T-cell (primary cell): ENCODE measurements at places on chromosomes 1 and 21.

- DNase-seq: no peak
These were observed 86.2 kb downstream of the NGF start for GRCh38 chr1:115251856-115252255.

DNA sequence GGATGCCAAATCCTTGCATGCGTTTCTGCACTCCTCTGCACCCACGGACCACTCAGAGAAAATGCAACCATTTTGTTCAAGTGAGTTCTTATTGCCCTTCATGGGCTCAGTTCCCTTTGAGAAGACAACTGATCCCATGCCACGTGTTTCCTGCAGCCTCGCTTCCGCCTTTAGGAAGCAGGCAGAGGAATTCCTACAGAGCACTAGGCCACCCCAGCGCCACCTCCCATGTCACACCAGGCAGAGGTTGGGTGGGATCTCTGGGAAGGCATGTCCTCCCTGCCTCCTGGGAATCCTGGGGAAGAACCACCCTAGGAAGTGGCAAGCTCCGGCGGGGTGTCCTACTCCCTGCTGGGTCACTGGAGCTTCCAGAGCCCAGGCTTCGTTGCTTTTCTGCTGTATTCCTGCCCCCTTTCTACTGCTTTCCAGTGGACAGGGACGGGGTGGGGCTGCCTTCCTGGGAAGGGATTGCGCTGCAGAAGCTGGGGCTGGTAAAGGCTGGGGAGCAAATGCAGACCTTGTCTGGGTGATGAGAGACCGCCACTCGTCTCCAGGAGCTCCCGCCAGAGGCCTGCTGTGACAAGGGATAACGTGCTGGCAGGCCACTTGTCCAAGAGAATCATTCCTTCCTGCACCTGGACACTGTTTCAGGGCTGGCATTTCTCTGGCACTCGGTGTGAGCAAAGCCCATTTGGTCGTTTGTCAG is 478.2 kb upstream of the VAMP3 start:
- no peak for DNase-seq

GRCh38 chr21:21997390-21998333 is 999.5 kb downstream of the NCAM2 start:
- no peak for DNase-seq

- DNase-seq: no peak
These were observed 569.6 kb upstream of the ADGRL2 start for GRCh38 chr1:81230983-81231728.

GRCh38 chr1:156291226-156292061 is 4.0 kb downstream of the GLMP start:
- DNase-seq: no peak

DNA sequence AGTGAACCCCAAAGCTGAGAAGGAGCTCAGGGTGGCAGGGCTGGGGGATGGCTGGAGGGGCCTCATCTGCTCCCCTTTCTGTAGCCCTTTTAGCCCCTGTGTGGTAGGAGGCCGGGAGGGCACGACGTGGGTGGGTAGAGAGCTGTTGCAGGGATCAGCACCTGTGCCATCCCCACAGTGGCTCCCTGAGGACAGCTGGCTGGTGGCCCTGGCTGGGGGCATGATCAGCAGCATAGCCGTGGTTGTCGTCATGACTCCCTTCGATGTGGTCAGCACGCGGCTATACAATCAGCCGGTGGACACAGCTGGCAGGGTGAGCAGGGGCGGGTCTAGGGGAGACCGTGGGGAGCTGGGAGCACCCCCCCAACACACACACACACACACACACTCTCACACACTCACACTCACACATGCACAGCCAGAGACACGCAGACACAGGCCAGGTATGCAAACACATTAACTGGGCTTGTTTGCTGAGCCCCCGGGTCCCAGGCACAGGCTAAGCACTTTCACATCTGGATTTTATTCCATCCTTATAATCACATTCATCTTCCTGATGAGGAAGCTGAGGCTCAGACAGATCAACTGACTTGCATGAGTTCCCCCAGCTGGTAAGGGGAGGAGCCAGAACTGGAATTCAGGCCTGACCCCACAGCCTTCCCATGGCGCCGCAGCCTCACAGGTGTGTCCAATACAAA is 2.5 kb downstream of the SLC25A34 start:
- no peak for DNase-seq

DNA sequence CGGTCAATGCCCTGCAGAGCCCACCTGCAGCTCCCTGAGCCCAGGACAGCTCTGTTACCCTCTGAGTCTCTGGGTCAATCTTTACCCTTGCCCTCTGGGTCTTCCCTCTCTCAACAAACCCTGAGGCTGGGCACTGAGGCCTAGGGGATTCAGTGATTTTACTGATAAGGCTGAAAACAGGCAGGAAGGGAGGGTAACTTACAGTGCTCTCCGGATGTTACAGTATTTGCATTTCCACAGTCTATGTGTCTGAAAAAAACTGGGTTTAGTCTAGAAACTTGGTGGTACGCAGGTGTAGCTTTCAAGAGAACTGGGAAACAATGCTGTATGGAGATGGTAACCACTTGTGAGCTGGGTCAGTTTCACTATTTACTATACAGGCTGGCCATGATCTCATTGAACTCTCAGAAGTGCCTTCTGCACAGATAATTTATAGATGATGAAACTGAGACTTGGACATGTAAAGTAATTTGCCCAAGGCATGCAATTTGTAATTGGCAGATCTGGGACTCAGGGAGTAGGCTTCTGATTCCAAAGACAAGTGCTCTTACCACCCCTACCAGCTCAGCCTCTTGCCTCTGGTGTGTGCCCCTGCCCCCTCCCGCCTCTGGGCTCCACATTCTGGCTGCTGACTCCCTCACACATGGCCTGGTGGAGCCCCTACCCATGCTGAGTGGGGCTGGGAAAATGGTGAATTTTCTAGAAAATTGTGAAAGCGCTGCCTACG is 48.8 kb downstream of the TENT5C start:
- no peak for DNase-seq

DNA sequence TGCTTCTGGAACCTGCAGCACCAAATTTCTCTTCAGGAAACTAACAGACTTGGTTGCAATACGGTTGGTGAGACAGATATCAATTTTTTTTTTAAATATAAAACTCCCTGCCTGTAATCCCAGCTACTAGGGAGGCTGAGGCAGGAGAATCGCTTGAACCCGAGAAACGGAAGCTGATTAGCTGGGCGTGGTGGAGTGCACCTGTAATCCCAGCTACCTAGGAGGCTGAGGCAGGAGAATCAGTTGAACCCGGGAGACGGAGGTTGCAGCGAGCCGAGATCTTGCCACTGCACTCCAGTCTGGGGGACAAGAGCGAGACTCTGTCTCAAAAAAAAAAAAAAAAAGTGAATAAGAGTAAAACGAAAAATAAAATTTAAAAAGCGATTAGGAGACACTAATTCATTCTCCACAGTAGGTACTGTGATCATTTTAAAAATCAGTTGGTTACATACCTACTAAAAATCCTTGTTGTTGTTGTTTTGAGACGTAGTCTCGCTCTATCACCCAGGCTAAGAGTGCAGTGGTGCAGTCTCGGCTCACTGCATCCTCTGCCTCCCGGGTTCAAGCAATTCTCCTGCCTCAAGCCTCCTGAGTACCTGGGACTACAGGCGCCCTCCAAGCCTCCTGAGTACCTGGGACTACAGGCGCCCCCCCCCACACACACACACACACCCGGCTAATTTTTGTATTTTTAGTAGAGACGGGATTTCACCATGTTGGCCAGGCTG is 796 bp upstream of the RBM8A start:
- no peak for DNase-seq

- peak; percentile 85 for DNase-seq
These were observed 78.6 kb downstream of the KCNN3 start for GRCh38 chr1:154791292-154792166.

- peak; percentile 59 for DNase-seq
These were observed at the start of gene LMNA for GRCh38 chr1:156114101-156114918. LMNA (plus strand) TSS chr1:156114711; CDS start chr1:156114919, 208 bp downstream.

DNA sequence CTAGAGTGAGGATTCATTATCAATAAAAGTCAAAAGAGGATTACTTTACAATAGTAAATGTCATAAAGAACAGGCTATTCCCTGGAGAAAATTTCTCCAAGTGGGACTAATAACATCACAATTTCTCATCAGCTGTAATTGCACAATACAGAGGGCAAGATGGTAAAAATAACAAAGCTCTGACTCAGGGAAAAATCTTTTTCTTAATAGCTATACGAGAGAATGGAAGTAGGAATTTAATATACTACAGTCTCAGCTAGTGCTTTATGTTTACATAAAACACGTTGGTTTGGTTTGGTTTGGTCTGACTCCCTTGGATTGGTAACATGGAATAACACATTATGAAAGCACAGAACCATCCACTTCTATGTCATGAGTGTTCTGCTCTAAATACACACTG is 397.6 kb downstream of the LRRIQ3 start:
- no peak for DNase-seq

DNA sequence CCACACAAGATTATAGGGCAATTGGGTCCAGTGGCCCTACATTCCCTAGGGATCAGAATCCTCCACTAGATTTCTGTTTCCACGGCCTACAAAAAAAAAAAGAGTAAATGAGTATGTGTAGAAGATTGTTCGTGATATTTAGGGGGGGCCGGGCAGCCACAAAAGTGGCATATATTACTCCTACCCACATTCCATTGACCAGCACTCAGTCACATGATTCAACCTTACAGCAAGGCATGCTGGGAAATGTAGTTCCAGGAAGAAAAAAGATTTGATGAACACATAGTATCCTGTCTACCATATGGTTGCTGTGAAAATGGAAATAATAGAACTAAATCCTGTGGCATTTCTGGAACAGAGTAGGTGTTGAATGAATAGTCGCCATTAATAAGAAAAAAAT is 43.4 kb upstream of the GJB5 start:
- DNase-seq: no peak

- peak; percentile 37 for DNase-seq
These were observed 115.9 kb downstream of the HIVEP3 start for GRCh38 chr1:41802532-41803501.

DNA sequence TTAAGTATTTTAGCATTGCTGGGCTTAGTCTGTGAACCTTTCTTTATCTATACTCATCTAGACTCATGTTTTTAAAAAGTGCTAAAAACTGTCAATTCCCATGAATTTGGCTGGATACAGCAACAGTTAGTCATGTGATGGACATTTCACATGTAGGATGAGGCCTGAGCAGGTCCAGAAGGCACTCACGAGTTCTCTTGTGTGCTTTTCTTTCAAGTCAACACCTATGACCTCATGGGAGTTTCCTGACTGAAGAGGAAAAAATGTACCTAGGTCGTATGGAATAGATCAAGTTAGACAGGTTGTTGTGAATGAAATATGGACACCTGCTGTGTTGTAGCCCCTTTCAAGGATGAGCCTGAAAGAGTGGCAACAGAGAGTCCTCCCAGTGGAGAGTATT is 394.2 kb downstream of the DUSP10 start:
- no peak for DNase-seq

- DNase-seq: no peak
These were observed 850.9 kb downstream of the USP25 start for GRCh38 chr21:16580661-16581060.

DNA sequence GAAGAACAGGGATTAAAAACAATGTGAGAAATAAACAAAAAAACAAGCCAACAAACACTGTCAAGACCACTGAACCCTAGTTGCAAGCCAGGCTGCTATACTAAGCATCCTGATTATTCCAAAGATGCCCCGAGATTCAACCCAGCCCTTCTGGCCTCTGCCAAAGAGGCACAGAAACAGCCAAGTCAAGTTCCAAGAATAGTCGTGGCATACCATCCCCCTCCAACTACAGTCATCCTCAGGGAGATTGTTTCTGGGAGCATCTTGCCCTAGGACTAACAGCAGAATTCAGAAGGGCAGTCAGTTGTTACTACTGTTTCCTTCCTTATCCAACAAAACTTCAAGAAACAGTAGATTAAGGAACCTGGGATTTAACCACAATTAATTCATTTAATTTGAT is 52.3 kb downstream of the ABL2 start:
- no peak for DNase-seq

- DNase-seq: no peak
These were observed 13.1 kb downstream of the UBIAD1 start for GRCh38 chr1:11285883-11286734.

DNA sequence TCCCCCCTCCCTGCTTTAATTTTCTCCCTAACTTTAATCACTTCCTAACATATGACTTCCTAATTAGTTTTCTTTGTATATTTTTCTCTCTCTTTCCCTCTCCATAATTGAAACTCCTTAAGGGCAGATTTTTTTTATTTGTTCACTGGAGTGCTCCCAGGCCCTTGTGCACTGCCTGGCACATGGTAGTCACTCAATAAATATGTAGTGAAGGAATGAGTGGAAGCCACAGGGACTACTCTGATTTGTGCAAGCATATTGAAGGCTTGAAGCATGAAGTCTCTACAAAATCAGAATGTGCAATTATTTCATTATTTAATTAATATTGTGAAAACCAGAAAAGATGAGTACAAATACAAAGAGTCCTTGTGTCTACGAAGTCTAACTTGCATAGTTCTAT is 41.5 kb downstream of the SNX7 start:
- no peak for DNase-seq

DNA sequence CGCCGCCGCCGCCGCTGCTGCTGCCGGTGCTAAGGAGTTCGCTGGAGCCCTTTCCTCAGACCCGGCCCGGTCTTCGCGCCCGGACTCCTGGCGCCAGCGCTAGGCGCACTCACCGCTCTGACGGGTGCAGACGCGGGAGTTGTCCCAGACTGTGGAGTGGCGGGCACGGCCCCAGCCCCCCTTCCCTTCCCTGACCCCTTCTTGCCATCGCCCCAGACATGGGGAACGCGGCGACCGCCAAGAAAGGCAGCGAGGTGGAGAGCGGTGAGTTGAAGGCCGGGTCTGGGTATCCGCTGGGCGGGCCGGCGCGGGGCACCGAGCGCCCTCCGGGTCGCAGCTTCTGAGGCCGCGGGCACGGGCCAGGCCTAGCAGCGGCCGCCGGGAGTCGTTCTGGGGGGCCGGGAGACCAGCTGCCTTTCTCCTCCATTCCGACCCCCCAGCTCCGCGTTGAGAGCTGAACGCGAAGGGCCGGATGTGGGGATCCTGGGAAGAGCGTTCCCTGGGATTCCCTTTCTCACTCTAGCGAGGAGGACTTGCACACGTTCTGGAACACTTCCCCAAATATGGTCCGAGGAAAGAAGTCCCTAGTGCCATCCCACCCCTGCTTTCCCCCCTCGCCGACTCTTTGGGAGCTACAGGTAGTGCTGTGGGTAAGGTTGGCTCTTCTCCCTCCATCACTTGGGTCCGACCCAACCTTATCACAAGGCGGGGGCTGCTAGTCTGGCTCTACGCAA is 65.8 kb upstream of the PRKACB start:
- no peak for DNase-seq

DNA sequence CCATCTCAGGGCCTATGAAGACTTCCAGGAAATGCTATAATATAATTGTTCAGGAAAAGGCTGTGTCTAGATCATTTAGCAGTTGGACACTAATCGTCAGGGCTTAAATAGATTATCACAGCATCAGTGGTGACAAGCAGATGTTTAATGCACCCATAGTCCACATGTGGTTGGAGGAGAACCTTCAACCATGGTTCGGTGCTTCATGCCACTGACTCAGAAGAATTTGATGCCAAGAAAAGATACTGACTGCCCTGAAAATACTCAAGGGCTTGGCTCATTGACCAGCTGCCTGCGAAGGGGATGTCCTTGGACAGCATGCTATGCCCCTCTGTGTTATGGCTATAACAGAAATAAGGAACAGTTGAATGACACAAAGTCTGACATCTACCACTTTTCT is 175.7 kb downstream of the HHIPL2 start:
- DNase-seq: no peak
